Gastroesophageal sphincter (tissue), 4 donors: ENCODE measurements at places on chromosomes 5 and 9. TPM values are rescaled to one million over a fixed set of nuclear protein-coding genes. Genes with fewer than 3 reads are reported as not detected.

Gene HTR4
- total RNA-seq = not detected

Gene HAUS6
- 16.5 TPM for total RNA-seq

Gene GDF9
- 0.23 TPM for total RNA-seq

Gene C5orf58
- not detected for total RNA-seq

Gene NMUR2
- total RNA-seq = not detected

Gene ZFP2
- total RNA-seq = 12.8 TPM

Gene DNM1
- total RNA-seq = 19.6 TPM

Gene C5orf34
- 1.2 TPM for total RNA-seq

Gene PLEKHG4B
- not detected for total RNA-seq
